ENCODE measurements at places on chromosomes 5 and 9.
A peak's percentile ranks its signal among the peaks of the same experiment; 100 is the strongest.

DNA sequence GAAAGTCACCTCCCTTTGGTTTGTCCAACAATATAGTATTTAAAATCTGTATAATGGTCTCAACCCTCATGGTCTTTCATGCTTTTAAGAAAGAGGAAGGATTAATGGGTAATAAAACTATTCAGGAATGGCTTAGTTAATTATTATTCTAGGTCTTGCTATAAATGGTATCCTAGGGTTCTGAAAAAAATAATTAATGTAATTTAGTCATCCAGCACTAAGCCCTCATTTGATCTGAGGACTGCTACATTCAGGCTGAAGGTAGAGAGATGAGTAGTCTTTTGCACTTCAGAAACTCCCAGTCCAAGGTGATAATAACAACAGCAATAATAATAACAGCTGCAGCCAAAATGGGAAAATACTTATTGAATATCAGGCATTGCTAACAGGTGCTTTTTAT is 2.6 kb downstream of the ANKRD55 start:
- no peak for DNase-seq

DNA sequence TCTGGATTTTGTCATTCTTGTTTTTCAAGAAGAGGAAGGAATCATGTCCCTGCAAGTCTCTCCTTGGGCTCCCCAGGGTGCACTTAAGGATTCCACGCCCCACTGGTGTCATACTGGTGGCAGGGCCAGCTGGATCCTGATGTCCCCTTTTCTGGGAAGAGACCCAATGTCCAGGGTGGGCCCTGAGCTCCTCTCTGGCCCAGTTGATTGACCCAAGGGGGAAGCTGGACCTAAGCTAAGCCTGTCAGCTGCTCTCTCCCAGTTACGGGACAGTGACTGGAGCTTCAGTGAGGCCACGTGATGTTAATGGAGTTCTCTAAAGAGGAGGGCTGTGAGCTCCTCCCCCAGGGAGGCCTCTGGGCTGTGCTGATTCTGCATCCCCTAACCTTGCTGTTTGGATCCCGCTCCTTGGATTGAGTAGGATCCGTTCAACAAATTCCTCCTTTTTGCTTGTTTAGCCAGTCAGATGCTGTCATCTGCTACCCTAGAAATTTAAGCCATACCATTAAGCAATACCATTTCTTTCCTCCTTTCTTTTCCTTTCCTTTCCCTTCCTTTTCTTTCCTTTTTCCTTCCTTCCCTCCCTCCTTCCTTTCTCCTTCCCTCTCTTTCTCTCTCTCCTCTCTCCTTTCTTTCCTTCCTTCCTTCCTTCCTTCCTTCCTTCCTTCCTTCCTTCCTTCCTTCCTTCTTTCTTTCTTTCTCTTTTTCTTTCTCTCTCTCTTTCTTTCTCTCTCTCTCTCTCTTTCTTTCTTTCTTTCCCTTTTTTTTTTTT is 17.2 kb downstream of the NKX2-5 start:
- DNase-seq = no peak

GRCh38 chr5:35302544-35302943 is 72.3 kb upstream of the PRLR start:
- no peak for DNase-seq

GRCh38 chr9:130034570-130034969 is 8.4 kb downstream of the FNBP1 start:
- DNase-seq = no peak

GRCh38 chr9:84436386-84437109 is 96.0 kb upstream of the SLC28A3 start:
- no peak for DNase-seq

DNA sequence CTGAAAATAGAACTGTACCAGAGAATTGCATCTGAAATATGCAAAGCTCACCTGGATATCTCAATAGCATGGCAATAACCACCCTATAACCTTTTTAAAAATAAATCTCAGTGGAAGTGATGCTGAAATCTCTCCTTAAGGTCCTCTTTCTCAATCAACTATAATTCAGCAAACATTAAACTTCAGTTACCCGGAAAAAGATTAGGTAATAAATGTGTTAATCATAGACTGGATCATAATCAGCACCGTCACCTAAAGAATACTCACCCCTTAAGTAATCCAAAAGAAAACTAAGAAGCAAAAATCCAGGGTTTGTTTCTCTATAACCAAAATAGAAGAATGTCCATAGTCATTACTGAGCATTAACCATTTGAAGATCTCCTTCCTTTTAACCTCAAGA is 44.3 kb upstream of the DENND4C start:
- no peak for DNase-seq

DNA sequence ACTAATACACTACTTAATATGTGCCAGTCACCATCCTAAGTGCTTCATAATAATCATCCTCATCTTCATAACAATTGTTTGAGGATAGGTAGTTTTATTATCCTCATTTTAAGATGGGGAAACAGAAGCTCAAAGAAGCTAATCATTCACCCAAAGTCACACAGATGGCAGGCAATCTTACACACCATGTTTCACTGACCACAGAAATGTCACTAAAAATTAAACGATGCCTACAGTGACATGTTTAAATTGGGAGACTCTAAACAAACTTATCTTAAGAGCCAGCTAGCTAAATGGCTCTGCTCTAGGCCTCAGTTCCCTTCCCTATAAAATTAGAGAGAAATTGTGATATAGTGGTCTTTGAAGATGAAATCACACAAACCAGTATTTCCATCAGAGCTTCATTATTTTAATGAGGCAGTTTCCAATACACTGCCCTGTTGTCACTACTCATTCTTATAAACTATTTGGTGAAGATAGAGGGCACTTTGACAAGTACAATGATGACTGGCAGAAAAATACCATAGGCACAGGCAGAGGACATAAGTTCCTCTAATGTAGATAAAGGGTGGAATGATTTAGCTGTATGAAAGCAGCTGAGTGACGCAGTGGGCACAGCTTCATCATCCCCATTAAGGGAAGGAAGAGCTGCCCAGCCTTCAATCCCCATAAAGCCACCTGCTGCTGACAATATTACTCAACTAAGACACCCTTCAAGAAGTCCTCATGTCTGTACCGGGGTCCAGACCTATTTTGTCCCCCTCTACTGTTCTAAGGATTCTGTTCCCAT is 224.1 kb downstream of the ACTL7B start:
- DNase-seq = no peak

GRCh38 chr9:70415041-70415440 is 584 bp upstream of the KLF9 start:
- no peak for DNase-seq

DNA sequence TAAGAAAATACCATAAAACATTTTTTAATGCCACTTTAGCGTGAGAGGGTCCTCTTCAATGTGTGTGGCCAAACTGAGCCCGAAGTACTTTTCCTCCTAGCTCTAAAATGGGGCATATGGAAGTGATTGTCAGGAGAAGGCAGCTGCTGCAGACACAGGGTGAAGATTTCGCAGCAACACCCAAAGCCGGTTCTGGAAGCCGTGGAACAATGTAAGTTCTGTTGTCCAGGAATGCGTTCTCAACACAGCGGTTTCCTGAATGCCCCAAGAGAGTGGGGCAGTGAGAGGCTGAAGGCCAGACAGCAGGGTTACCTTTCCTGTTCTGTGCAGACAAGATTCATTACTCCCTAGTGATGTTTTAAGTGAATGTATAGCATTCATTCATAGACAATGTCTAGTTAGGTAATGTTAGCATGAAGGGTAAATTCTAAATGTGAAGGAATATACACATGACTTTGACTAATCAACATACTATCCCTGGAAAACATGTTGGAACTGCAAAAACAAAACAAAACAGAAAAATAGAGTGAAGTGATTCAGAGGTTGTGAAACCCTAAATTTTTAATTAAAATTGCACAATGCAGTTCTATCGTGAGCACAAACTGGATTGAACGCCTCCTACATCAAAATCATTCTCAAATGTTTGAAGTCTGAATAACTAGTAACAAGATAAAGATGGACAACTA is 197.0 kb upstream of the SEMA6A start:
- DNase-seq = no peak

- DNase-seq = no peak
These were observed 1.1 kb upstream of the NDST1 start for GRCh38 chr5:150506571-150507473.

DNA sequence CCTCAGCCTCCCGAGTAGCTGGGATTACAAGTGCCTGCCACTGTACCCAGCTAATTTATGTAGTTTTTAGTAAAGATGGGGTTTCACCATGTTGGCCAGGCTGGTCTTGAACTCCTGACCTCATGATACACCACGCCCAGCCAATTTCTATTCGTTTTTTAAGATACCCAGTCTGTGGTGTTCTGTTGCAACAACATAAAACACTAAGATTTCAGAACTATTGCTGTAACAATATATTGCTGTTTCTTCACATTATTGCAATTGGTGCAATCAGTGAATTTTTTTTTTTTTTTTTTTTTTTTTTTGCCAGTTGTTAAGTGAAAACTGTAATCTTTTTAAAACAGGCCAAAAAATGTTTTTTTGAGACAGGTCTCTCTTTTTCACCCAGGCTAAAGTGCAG is 9.9 kb downstream of the SRP19 start:
- no peak for DNase-seq

- DNase-seq = no peak
These were observed 41.9 kb upstream of the RIC1 start for GRCh38 chr9:5587024-5587423.

DNA sequence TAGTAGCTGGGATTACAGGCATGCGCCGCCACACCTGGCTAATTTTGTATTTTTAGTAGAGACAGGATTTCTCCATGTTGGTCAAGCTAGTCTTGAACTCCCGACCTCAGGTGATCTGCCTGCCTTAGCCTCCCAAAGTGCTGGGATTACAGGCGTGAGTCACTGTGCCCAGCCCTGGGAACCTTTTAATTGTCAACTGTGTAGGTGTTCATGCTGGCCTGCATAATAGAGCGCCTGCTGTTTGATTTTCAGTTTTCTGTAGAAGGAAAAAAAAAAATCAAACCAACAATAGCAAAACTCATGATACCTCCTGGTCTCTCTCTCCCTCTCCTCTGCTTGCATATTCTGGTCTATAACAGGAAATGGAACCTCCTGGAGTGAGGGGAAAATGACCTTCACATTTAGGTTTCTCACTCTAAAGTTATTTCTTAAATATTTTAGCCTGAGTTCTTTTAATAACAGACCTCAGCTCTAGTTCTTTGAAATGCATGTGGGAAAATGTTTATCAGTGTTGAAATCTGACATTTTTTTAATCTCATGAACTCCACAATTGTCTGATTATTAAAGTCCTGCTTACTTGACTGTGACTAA is 51.7 kb downstream of the EXOSC2 start:
- DNase-seq = no peak

DNA sequence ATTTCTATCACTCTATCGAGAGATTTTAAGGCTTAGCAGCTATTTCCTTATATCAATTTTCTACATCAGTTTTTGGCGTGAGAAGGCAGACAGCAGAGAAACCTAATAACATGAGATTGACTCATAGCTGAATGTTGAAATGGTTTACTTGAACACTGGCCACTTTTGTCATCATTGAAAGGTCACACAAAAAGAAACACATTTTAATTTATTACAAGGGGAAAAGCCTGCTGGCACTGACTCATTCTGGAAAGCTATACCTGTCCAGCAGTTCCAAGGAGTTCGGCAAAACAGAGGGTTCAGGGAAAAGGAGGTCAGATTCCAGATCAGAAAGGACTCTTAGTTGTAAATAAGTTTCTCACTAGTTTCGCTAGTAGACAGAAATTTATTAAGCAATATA is 566.4 kb downstream of the DNAH5 start:
- no peak for DNase-seq

DNA sequence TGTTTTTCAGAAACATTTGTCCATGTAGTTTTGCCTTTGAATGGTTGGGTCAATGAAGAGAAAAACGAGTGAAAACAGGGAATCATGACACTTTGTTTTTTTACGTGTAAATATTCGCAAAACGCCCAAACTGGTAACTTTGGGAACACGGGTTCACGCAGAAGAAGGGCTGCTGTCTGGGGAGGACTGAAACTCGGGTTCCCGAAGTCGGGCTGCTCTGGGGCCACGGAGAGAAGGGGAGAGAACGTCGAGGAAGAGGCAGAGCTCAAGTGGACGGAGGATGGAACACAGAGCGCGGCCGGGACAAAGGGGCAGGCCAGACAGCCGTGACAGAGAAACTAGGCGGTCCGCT is 478 bp upstream of the SETD9 start:
- DNase-seq = no peak

GRCh38 chr9:92711844-92712243 is 41.9 kb upstream of the IPPK start:
- peak; percentile 10 for DNase-seq

DNA sequence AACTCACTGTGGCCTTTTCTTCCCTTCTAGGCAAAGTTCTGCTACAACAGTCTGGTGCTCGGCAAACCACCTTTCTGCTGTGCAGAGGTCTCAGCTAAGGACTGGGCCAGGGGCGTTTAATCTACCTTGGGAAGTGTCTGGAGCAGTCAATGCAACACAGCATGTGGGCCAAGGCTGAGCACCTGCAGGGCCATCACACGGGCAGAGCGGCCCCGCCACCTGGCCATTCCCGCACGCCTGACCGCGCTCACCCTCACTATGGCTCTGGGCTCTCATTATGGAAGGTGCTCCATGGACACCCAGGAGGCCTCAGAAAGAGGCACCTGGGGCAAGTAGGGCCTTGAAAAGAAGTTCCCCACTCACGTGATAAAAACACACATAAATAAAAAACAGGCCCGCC is 65.7 kb upstream of the TBC1D9B start:
- DNase-seq = no peak

DNA sequence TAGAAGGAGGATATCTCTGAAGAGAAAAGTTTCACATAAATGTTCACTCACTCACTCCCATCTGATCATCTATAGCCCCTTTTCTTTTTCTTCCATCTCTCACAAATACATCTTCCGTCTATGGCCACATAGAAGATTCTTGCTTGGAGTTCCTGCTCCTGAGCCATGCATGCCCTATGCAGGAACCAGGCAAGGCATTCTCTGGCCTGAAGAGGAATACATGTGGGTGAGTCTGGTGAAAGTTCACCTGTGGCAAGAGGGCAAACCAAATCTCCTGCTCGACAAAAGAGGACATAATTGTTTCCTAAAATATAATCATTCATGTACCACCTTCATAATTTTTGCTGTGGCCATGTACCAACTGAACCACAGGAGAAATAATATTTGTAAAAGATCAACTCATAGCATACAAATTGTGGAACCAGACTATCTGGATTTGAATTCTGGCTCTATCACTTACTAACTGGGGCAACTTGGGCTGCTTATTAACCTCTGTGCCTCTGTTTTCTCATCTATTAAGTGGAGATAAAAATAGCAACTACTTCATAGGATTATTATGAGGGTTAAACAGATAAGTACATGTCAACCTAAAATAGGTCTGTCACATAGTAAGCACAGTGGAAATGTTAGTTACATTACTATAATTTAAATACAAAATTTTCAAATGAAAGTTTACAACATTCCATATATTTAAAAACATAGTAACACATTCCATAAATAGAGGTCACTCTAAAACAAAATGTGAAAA is 121.2 kb upstream of the NFIB start:
- no peak for DNase-seq

- DNase-seq = no peak
These were observed 71.9 kb upstream of the SPATA31E1 start for GRCh38 chr9:87810679-87811178.

- DNase-seq = no peak
These were observed 95.8 kb upstream of the RARS1 start for GRCh38 chr5:168390491-168390890.

- DNase-seq = no peak
These were observed 33.8 kb upstream of the PANK3 start for GRCh38 chr5:168612996-168613395.

GRCh38 chr5:119049824-119050449 is 20.9 kb upstream of the DMXL1 start:
- DNase-seq = no peak

GRCh38 chr5:128341056-128341455 is 197.0 kb downstream of the FBN2 start:
- DNase-seq = no peak
